Hypothalamus (tissue), 51 donors: ENCODE measurements at places on chromosomes 3 and 15.

- no peak for DNase-seq
These were observed 230.6 kb upstream of the PEX5L start for GRCh38 chr3:180267202-180267843.

DNA sequence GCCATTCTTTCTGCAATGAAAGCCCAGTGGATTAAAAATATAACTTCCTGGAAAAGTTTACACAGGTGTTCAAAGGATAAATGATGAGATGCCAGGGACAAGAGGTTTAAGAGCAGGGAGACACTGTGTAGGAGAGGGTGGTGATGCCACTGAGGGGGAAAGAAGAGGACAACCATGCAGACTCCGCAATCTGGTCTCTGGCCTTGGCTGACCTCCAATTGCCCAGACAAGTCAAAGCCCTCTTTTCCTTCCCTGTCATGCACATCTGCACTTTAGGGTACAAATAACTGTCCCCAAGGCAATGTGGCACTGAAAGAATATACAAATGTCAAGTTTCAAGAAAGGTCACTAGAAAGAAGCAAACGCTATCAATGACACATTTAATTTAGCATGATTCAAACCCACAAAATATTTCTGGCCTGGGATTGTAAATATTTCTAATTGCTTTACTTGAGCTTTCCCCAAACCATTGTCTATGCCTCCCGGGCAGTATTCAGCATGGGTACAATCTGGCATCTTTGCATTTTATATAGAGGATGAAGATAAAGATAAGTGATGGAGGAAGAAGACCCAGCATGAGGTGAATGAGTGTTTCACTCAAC lies 319.4 kb downstream of the PLCL2 start:
- no peak for DNase-seq

GRCh38 chr3:65905771-65906170 lies 132.9 kb downstream of the MAGI1 start:
- no peak for DNase-seq

DNA sequence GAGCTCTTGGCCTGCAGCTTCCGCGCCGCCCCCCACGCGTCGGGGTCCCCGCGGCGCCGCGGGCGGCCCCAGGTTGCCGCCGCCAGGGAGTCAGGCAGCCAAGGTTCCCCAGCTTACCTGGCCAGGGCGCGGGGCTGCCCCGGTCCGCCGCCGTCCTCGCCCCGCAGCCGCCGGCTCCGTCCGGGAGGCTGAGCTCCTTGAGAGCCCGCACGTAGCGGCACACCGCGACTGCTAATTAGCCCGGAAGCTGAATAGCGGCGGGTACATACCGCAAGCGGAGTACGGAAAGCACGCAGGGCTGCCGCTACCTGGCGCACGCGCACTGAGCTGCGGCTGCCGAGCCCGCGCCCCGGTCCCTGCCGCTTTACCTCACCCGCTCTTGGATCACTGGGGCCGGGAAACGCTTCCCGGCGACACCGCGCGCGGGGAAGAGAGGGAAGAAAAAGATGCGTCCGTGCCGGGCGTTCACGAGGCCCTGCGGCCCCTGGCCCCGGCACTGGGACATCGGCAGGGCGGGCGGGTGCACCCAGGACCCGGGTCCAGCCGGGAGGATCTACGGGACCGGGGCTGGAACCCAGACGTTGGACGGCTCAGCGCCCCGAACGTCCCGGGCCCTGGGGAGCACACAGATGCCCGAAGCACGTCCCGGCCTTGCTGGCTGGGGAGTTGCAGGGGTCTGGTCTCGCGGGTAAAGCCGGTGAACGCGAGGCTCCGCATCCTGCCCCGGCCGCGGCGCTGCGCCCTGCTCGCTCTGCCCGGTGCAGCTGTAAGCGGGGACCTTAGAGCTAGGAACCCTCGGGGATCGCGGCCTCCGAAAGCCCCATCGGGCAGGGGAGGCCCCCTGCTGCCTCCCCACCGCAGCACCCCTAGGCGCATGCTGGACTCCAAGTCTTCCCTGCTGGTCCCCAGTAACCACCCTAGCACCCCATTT lies at the start of gene GOLGA8B:
TSS of gene GOLGA8B (minus strand) at position 253 of the 931 bp plus-strand sequence. CDS start 47,739 bp downstream, outside the sequence.
- no peak for DNase-seq

DNA sequence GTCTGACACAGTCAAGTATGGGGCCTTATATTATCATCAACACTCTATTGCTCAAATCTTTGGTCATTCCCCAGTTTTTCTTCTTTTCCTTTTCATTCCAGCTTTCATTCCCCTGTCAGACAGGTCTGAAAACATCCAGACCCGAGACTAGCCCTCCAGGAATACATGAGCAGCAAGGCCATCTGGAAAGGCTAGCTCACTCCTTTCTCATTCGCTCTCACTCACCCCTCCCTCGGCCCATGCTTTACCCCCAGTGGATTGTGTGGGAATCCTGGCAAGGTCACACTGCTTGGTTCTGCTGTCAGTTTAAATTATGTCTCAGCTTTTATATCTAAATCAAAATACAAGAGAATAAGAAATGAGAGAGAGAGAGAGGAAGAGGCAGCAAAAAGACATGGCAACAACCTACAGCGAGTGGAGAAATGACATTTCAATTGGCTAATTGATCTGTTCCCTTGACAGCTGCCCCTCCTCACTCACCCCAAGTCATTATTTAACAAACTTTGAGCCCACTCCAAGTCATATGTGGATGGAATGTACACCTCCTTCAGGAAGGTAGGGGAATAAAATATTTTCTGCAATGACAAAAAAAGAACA lies 962.2 kb downstream of the TUSC7 start:
- no peak for DNase-seq

GRCh38 chr15:73601451-73602445 lies 31.4 kb downstream of the NPTN start:
- no peak for DNase-seq

- DNase-seq: no peak
These were observed 46.1 kb downstream of the AAGAB start for GRCh38 chr15:67208396-67208795.

DNA sequence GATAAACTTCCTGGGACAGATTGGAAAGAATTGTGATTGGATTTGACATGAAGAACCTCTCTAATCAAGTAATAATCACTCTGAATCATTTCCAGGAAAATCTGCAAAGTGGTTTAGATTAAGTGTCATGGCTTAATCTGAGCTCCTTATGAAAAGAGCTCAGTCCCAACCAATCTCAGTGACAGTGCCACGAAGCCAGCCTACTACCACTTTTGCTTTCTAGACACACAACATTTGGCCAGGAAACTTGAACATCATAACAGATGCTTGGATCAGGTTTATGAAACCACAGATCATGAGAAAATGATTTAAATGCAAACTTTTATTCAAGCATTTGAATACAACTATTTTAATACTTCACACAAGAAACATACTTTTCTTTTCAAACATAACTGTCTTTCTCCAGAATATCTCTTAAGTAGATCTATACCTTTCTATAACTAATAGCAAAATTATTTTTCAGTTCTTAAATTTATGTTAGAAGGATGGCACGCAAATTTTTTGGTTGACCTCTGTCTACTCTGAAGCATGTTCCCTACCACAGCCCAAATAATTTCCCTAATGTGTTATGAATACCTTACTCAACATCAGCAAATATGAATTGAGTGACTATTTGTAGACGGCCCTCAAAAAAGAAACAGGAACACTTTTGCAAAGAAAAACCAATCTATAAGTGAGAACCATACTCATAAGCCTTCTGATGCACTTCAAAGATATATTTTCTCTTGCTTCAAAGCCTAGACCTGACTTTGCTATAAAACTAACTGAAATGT lies 495.0 kb upstream of the ZNF385D start:
- DNase-seq: no peak

- no peak for DNase-seq
These were observed 152.1 kb downstream of the NEK10 start for GRCh38 chr3:27216955-27217552.

DNA sequence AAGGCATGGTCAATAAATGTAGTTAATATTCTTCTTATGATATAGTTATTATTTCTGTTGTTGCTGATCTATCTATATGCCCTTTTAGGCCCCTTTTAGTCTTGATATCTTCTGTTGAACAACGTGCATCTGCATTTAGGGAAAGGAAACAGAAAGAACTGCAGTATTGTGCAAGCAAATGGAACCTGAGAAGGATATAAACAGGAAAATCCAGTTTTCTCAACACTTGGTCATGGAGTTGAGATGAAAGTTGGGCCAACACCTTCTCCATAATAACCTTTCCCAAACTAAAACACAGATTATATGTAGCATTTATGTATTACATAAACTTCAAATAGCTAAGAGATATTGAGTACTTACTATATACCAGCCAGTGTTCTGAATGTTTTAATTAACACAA lies 179.7 kb downstream of the ADAMTS9 start:
- DNase-seq: no peak

DNA sequence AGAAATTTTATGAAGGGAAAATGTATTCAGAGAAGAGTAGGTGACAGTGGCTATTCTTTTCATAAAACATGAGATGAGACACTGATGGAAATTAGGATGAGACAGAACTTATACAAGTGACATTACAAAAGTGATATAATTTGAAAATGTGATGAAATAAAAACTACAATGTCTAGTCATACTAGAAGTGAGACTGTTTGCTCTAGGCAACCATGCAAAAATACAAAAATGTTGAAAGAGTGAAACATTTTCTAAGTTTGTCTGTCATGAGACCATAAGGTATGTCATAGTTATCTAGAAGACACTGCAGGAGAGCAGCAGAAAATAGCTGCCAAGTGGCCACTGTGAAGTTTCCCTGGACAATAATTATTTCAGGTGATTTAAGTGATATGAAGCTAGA lies 459.5 kb downstream of the DIPK2A start:
- no peak for DNase-seq

GRCh38 chr3:58188921-58189451 lies 21.8 kb downstream of the DNASE1L3 start:
- no peak for DNase-seq

DNA sequence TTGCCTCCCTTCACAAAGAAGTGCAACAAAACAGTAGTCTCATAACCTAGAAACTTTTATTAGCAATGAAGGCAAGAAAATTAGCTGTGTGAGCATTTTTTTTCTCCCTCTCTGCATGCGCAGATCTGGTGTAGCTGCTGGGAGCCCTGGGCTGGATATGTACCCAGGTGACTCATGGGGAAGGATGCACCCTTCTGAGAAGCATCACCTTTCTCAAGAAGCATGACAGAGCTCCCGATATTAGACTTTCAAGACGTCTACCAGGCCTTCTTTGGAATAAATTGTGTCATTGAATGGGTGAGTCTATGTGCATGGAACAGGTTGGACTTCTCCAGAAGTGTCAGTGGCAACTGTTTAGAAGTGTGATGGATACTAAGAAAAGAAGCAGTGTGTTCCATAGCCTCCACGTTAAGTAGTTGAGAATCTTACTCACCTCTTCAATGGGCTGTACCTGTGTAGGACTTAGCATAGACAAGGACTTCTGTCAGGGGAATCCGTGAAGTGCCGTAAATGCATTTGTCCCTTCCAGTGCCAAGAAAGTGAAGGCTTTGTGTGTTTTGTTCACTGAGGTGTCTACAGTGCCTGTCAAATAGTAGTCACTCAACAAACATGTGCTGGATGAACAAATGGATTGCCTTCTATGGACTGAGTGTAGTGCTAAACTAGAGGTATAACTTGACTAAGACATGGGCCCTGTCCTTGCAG lies 47.7 kb upstream of the RASGRP1 start:
- no peak for DNase-seq

DNA sequence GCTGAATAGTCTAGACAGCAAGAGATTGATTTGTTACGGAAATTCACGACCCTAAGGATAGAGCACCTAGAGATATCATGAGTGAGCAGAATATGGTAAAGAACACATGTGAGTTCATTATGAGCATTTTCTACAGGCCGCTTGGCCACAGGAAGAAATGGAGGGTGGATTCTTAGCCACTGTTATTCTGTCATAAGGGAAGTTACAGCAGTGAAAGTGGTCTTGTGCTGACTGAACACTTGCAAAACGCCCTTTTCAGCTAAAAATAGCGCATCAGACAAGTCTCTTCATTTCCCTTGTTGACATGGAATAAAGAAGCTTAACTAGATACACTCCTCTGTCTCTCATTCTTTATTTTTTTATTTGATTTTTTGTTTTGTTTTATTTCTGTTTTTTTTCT lies 19.8 kb downstream of the DGKG start:
- DNase-seq: no peak

GRCh38 chr15:31308185-31308639 lies 18.4 kb upstream of the KLF13 start:
- DNase-seq: no peak

DNA sequence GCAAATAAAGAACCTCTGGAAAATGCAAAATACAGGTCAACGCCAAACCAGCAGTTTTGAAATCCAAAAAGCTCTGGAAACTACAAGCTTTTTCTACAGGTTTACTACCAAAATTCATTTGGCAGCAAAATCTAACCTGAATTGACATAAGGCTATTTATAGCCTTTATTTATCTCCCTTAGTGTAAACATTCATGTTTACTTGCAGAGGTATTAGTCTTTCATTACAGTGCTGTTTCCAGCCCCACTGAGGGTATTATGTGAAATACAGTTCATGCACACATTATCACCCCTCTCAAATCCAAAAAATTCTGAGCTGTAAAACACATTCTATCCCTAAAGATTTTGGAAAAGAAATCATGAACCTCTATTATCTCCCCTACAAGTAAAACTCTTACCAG lies 7.2 kb downstream of the SKIC8 start:
- DNase-seq: no peak

- DNase-seq: no peak
These were observed 71.0 kb downstream of the TP63 start for GRCh38 chr3:189702066-189702646.

- DNase-seq: no peak
These were observed 400.4 kb upstream of the THBS1 start for GRCh38 chr15:39180483-39180933.

- no peak for DNase-seq
These were observed 95.7 kb downstream of the CD47 start for GRCh38 chr3:107994956-107995715.

GRCh38 chr3:97131476-97131875 lies 317.1 kb downstream of the EPHA6 start:
- DNase-seq: no peak

- no peak for DNase-seq
These were observed 2.2 kb upstream of the MASP1 start for GRCh38 chr3:187293516-187294430.

DNA sequence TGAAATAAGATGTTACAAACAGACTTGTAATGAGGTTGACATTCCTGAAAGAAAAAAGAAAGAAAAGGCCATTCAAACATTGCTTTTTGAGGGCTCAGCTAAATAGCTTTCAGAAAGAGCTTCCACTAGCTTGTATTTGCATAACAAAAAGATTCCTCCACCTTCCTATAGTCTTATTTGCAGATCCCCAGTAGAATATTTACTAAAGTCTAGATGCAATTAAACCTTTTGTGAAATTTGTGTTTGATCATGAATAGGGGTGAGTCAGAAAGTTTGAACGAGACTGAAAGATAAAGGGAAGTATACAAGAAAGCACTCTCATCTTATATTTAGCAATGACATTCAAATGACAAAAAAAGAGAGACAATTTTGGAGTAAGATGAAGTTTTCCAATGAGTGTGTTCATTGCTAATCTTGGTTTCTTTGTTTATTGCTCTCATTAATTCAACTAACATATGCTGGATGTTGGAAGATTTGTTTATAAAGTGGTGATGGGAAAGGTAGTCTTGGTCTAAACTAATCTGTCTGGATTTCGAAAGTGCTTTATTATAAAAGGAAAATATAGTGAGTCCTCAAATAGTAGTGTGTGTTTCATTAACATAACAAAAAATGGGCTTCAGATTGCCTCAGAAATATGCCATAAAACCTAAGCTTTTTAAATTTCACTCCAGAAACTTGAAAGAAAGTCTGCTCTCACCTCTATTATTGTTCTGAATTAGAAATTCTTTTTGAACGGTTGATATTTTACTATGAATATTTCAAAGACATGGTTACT lies 9.1 kb upstream of the CADPS start:
- DNase-seq: no peak
